H54 (cell line): ENCODE measurements at places on chromosomes 16 and 17.

DNA sequence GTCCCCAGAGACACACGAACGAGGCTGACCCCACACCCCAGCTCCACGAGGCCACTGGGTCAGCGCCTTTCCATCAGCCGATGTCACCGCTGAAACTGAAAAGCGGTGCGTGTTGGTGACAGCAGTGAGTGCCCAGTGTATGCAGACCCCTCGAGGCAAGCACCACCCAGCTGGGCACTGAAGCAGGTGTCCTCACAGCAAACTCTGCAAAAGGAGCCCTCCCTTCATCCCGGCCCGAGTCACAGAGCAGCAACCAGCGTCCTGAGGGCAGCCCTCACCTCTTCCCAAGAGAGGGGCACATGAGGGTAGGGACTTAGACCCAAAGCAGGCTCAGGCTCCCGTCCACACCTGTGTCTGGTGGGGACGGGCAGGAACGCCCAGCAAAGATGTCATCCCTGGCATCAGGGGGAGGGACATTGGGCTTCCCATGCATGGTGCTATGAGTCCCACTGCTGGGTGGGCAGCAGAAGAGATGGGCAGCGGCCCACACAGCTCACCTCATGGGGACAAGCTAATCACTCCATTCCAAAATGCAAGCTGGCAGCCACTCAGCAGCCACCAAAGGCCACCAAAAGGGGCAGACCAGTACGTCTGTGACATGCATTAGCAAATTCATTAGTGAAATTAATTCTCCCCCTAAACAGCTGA is 49.2 kb downstream of the RBFOX3 start:
- DNase-seq: no peak

GRCh38 chr17:59361386-59361785 is 29.9 kb downstream of the YPEL2 start:
- DNase-seq: peak; percentile 36

DNA sequence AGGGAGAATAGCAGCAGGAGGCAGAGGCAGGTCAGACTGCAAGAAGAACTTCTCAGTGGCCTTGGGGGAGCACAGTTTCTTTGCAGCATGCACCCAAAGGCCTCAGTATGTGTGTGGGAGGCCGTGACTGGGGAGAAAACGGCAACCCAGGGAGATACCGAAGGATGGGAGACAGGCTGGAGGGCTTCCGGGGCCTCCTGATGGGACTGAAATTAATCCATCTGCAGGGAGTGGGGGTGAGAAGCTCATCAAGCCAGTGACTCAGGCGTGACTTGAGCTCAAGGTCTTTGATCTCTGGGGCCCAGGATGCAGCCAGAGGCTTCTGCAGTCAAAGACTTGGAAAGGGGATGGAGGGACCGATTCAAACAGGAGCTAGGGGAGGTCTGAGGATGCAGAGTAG is 5.1 kb upstream of the C17orf113 start:
- peak; percentile 54 for DNase-seq

- DNase-seq: peak; percentile 12
These were observed 536.3 kb upstream of the EEF2KMT start for GRCh38 chr16:5633845-5634440.

DNA sequence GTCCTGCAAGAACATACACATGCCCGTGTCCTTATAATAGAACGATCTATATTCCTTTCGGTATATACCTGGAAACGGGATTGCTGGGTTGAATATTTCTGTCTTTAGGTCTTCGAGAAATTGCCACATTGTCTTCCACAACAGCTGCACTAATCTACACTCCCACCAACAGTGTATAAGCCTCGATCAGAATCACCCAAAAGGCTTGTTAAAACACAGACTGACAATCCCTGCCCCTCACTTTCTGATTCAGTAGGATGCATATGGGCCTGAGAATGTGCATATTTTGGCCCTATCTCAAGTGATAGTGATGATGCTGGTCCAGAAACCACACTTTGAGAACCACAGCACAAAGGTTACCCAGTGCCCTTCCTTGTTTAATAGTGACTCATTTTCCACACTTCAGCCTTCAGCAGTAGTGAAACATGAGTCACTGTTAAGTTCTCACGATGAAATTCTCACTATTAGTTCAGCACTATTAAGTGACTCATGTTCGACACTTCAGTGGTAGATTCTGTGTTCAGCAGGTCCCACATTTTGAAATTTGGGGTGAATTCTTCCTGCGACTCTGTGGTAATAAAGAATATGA is 215.6 kb downstream of the GRIN2A start:
- DNase-seq: no peak

GRCh38 chr17:30424471-30424870 is 45.7 kb downstream of the CPD start:
- no peak for DNase-seq

GRCh38 chr16:27407133-27407532 is 5.2 kb downstream of the IL21R start:
- no peak for DNase-seq

DNA sequence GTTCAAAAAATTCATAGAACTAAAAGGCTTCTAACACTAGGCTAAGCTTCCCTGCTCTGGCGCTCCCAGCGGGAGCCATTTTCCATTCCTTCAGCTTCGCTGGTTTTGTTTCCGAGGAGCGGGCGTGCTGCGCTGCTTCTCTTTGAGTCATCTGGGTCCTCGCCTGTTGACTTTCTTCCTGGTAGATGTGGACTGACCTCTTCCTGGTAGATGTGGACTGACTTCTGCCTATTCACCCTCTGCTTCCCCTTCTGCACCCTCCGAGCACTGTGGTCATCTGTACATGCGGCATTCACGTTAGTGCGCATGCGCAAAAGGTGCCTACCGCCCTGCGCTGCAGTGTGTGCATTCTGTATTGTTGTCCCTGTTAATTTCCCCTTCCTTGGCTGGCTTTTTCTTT is 40.8 kb upstream of the SEC14L1 start:
- DNase-seq: no peak

DNA sequence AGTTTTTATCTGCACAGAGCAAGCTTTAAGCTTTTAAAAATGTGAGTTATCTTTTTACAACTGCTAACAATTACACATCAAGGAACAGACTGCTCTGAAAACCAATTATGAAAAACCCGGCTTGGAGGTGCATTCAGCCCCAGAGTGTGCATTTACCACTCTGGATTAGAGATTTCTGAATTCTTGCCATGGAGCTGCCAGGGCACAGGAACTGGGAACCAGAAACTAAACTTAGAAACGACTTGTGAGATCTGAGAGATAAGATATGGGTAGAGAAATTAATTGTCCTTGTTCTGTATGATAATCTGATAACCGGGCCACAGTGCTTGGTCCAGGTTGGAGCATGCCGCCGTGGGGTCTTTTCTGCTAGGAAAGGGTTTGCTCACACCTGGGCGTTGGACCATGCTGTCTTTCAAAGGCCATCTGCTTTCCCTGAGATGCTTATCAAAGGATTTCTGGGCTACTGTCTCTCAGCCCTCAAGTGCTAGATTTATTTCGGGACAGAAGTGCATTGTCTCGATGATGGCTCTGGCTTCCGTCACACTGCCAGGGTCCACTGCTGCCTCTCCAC is 210.0 kb downstream of the MAF start:
- no peak for DNase-seq

GRCh38 chr17:49519781-49520180 is 24.7 kb downstream of the NGFR start:
- no peak for DNase-seq

DNA sequence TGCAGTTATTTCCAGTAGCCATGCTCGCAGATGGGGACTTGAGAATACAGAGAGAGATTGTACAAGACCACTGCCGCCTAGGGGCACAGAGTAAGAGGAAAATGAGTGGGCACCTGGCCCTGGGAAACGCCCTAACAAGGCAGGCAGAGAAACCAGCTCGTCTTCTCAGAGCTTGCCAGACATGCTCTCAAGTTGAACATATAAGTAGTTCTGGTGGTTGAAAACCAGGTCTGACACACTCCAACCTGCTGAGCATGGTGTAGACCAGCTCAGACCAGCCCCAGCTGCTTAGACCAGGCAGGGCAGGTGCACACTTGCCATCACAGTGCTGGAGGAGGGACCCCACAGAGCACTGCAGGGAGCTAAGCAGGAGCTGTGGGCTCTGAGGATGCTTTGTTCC is 250.5 kb downstream of the CPPED1 start:
- DNase-seq: no peak

- DNase-seq: no peak
These were observed 45.1 kb downstream of the SOX9 start for GRCh38 chr17:72165867-72166439.

GRCh38 chr16:66798161-66798560 is 3.2 kb downstream of the TERB1 start:
- DNase-seq: no peak

GRCh38 chr16:85724126-85724879 is 26.6 kb downstream of the C16orf74 start:
- no peak for DNase-seq

DNA sequence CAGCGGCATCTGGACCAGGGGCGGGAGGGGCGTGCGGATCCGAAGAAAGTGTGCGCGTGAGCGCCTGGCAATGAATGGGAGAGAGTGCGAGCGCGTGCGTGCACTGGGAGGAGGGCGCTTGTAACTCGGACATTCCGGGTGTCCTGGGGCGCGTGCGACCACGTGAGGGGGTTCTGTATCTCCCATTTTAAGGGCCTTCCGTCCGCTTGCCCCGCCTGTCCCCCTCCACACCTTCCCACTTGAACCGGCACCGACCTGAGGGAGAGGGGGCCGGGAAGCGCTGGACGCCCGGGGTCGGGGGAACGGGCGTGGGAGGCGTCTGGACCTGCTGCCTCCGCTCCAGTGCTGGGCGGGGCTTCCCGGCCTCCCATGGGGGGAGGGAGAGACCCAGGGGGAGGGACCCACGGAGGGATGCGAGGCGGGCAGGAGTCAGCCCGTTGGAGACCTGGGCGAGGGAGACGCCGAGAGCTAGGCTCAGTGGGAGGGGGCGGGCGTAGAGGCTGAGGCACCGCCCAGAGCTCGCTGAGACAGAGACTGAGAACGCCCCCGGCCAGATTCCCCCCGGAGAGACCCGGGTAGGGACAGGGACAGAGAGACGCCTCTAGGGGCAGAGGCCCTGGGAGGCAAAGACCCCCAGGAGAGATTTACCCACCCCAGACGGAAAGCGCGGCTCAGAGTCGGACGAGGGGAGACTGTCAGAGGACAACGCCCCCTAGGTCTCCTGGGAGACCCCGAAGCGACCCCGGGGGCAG is at the start of gene KREMEN2:
Gene KREMEN2, plus strand, starts transcription at position 553 of the 752 bp plus-strand sequence. CDS start 246 bp downstream, outside the sequence.
- peak; percentile 95 for DNase-seq

- no peak for DNase-seq
These were observed 18.0 kb upstream of the HOXB9 start for GRCh38 chr17:48644159-48644558.

- peak; percentile 97 for DNase-seq
These were observed 527 bp upstream of the MGAT5B start for GRCh38 chr17:76867578-76868175.

- DNase-seq: no peak
These were observed 12.9 kb downstream of the TRPV2 start for GRCh38 chr17:16428098-16428882.

GRCh38 chr17:79811011-79811867 is 14.4 kb upstream of the CBX8 start:
- DNase-seq: peak; percentile 94

DNA sequence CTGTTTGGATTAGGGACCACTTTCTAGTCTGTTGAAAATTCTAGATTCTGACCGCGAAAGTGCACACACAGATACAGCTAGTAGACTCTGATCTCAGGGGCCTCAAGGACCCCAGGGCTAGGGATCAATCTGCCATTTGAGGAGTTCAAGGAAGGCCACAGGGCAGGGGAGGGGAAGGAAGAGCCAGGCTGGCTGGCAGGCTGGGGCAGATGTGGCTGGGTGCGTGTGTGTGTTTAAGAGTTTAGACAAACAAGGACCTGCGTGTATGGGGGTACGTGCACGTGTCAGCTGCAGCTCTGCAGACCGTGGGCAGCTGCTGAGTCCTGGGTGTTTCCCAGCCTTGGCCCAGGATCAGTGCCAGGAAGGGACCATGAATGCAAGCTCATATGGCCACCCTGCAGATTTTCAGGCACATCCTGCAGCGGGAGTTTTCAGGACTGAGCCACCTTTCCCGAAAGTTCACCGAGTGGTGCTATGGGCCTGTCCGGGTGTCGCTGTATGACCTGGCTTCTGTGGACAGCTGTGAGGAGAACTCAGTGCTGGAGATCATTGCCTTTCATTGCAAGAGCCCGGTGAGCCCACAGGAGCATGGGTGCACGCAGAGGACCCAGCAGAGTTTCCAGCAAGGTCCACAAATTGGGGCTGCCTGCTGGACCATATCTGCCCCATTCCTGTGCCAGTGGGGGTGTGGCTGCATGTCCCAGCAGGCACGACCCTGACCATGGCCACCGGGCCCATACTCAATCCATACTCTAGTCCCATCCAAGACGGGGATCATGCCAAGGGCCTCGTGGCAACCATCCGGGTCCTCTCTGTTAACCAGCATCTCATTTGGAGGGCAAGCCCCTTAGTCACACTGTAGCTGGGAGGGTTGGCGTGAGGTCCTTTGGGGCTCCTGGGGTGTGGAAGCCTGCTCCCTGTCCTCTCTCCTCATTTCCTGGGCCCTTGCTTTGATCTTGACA is 10.6 kb downstream of the TRPV2 start:
- DNase-seq: no peak

- peak; percentile 71 for DNase-seq
These were observed 943 bp upstream of the COTL1 start for GRCh38 chr16:84618581-84619460.
